Activated T-cell treated with anti-CD3 and anti-CD28 coated beads, Interleukin-2, amount 50 U/mL, for 72 hours (primary cell): ENCODE measurements at places on chromosomes 1 and 21. TPM values are rescaled to one million over a fixed set of nuclear protein-coding genes. Genes with fewer than 3 reads are reported as not detected.

DNA sequence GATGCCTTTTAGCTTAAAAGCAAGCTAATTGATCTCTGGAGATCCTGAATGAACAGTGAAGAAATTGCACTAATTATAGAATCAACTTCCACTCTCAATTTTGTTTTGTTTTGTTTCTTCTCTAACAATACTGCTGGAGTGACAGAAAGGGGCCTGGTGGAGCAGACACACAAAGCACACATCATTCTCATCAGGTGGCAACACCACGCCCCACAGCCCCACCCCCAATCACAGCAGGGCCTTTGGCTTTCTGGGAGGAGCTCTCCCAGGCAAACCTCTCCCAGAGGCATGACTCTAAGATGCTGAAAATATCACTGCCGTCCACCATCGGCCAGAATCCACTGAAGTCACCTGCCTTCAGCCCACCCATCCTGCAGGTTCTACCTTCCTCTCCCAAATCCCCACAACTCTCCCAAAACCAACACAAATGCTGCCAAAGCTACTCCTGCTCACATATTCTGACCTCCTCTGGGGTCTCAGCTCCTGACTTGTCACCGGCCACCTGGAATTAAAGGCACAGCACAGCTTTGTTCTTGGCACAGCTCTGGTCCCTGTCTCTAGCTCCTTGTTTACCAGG, 120.7 kb downstream of the GRIK3 start:
- DNase-seq: no peak

- DNase-seq: no peak
Measured at GRCh38 chr1:233477359-233477758, 136.5 kb upstream of the KCNK1 start.

- DNase-seq: no peak
Measured at GRCh38 chr1:33249422-33249821, 6.9 kb upstream of the ZNF362 start.

DNA sequence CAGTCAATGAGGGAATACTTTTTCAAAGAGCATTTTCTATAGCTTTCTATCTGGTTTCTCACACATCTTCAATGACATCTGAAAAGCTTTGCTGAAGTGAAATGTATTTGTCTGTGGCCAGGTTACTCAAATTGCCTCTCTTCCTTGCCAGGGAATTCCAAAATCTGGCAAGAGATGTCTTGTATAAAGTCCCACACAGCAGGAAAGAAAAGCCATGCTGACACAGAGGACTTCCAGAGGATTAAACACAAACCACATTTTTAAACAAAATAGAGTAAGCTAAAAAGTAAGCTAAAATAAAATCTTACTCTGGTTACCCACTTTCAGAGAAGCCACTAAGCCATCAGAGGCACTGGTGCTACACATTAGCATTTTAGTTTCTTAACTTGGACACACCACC, 93.1 kb upstream of the BCAR3 start:
- DNase-seq: no peak

- DNase-seq: no peak
Measured at GRCh38 chr21:29320031-29320430, 21.3 kb downstream of the BACH1 start.

GRCh38 chr1:241631674-241632073, 8.5 kb downstream of the CHML start:
- no peak for DNase-seq

- DNase-seq: no peak
Measured at GRCh38 chr1:232389744-232390143, 240.2 kb downstream of the SIPA1L2 start.

- no peak for DNase-seq
Measured at GRCh38 chr1:79716447-79716846, 709.9 kb upstream of the ADGRL4 start.

DNA sequence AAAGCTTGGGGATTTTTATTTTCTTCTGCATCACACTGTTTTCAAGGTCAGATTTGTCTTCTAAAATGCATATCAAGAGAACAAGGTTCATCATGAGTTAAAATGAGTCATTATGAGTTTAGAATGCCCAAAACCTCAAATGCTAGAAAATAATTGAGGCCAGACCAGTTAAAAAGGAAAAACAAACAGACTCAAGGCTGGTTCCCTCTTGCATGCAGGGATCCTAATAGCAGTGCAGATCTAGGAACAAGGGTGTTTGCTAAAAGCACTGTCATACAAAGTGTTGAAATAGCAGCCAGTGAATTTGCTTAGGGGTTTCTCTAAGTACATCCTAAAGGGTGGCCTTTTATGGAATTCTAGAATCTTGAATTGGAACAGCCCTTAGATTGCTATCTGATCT, 15.3 kb downstream of the BEND5 start:
- no peak for DNase-seq

DNA sequence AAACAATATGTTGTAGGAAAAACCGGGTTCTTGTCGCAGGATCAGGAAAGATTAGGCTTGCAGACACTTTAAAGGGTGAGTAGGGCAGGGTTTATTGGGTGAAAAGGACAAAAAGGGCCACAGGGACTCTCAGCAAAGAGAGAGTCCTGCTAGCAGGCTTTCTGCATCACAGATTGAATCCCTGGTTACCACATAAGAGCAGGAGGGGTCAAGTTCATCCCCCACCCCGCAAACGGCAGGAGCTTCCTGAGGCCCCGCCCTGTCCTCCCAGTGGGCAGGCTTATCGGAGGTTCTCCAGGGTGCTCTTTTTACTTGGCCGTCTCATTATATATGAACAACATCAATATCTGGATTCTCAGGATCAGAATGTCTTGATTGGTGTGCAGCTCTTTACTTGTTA, 47.7 kb downstream of the SYCP1 start:
- no peak for DNase-seq

DNA sequence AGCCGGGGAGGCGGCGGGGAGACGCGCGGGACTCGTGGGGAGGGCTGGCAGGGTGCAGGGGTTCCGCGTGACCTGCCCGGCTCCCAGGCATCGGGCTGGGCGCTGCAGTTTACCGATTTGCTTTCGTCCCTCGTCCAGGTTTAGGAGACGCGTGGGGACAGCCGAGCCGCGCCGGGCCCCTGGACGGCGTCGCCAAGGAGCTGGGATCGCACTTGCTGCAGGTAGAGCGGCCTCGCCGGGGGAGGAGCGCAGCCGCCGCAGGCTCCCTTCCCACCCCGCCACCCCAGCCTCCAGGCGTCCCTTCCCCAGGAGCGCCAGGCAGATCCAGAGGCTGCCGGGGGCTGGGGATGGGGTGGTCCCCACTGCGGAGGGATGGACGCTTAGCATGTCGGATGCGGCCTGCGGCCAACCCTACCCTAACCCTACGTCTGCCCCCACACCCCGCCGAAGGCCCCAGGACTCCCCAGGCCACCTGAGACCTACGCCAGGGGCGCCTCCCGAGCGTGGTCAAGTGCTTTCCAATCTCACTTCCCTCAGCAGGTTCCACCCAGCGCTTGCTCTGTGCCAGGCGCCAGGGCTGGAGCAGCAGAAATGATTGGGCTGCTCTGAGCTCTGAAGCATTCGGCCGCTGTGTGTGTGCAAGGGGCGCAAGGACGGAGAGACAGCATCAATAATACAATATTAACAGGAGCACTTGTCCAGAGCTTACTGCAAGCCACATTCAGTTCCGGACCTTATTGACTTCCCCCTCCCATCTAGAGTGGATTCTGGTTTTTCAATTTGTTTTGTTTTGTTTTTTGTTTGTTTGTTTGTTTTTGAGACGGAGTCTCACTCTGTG, 10.3 kb downstream of the SIM2 start:
- no peak for DNase-seq

DNA sequence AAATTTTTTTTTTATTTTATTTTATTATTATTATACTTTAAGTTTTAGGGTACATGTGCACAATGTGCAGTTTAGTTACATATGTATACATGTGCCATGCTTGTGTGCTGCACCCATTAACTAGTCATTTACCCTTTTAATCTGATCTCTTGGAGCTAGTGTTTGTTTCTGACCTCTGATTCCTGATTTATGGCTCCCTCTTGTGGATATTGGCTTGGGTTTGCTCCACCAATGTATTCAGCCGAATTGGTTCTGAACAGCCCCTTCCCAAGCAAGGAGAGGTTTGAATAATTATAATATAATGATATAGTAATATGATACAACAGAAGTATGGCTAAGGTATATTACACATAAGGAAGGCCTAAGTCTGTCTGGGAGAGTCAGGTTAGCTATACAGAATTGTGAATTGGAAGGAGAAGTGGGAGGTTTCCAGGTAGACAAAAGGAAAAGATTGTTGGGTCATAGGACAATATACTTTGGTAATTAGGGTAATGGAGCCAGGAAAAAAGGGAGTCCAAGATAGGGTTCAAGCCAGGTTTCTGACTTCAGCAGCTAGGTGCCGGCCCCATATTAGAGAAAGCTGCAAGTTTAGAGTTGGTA, 53.1 kb upstream of the HMCN1 start:
- DNase-seq: peak; percentile 16

- no peak for DNase-seq
Measured at GRCh38 chr1:197486946-197487345, 218.9 kb downstream of the CRB1 start.

DNA sequence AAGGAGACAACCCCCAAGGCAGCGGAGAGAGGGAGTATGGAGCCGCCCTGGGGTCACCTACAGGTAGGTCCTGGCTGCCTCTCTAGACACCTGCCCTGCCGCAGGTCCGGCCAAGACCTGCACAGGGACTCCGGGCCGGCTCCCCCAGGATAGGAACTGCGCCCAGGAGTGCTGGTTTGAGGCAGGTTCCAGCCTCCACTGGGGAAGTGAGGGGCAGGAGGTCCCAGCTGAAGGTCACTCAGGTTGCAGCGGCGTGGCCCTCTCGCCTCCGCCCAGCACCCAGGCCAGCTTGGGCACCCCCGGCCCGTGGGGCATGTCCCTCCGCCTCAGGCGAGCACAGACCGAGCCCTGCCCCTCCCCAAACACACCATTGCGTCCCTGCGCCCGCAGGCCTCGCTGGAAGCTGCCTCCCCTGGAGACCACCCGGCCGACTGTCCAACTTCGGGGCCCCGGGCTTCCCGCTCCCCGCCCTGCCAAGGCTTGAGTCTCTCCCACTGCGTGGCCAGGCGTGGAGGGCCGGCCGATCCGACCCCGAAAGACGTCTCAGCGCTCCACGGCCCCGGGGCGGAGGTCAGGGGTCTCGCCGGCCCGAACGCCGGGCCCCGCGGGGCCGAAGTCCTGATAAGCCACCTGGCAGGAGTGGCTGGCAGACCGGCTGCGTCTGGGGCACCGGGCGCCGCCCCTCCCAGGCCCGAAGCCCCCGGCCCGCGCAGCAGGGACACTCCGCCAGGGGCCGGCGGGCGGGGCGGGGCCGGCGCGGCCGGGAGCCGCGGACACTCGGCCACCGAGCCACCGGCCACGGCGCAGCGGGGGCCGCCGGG, 1.4 kb upstream of the SKI start:
- no peak for DNase-seq

DNA sequence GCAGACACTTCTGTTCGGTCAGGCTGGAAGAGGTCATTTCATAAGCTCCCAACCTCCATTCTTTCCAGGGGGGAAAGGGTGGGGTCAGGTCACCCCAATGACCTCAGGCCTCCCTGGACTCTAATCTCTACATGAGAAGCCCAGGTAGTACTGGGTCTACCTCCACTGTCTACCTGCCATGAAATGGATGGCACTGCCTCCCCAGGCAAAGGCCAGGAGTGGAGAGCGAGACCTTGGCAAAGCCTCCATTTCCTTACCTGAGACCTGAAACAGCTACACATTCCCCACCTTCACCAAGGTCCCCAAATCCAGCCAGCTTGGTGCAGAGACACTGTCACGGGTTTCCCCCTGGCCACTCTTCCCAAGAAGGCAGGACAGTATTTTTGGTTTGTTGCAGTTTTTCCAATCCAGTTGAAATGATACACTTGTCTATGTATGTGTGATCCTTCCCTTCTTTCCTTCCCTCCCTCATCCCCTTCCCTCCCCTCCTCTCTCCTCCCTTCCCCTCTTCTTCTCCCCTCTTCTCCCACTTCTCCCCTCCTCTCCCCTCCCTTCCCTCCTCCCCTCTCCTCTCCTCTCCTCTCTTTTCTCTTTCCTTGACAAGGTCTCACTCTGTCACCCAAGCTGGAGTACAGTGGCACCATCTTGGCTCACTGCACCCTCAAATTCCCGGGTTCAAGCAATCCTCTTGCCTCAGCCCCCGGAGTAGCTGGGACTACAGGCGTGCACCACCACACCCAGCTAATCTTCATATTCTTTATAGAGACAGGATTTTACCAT, 16.1 kb downstream of the BTG2 start:
- no peak for DNase-seq

- no peak for DNase-seq
Measured at GRCh38 chr1:29756498-29756897, 520.2 kb downstream of the PTPRU start.

- DNase-seq: no peak
Measured at GRCh38 chr1:5718831-5719632, 273.2 kb downstream of the NPHP4 start.

- no peak for DNase-seq
Measured at GRCh38 chr1:65260851-65261473, 48.4 kb upstream of the DNAJC6 start.

GRCh38 chr1:241701483-241702295, 49.6 kb downstream of the WDR64 start:
- DNase-seq: no peak

DNA sequence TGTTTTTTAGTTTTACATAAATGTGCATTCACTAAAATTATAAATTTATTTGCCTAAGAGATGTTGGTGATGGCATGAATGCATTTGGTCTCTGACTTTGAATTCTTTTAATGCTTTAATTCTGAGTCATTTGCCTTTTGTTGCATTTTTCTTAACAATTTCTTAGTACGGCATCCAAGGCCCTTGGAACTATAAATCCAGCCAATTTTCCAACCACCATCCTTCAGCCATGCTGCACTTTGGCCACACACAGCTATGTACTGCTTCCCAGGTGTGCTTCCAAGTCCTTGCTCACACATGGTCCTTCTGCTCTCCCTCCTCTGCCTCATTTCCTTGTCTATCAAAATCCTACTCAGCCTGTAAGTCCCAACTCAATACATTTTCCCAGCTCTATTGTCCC, 161.0 kb downstream of the DHRS3 start:
- no peak for DNase-seq

- no peak for DNase-seq
Measured at GRCh38 chr21:37660709-37661108, 255.5 kb downstream of the KCNJ6 start.

DNA sequence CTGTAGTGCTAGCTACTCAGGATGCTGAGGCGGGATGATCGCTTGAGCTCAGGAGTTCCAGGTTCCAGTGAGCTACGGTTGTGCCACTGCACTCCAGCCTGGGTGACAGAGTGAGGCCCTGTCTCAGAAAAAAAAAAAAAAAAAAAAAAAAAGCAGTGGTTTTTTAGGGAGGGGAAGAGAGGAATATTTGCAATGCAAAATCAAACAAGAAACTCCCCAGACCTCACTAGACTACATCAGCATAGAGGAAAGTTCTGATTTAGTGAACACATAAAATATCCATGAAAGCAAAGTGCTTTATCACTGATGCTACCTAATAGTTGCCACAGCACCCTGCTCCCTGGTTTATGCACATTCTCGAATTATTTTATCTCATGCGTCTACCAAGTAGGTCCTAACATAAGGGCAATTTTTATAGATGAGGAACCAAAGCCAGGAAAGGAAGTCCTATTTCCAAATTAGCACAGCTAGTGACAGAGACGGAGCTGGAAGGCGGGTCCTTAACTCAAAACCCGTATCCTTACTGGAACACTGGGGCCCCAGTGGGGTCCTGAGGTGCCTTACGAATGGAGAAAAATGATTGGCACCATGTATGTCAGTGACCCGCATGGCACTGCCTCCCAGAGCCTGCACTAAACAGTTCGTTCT, 50.7 kb upstream of the GPR157 start:
- no peak for DNase-seq

The MEX3A gene
- total RNA-seq: 0.97 TPM

The FHL3 gene
- 34.5 TPM for total RNA-seq

The CCDC27 gene
- total RNA-seq: not detected

The LRIF1 gene
- total RNA-seq: 28.5 TPM

The NRAS gene
- 63.8 TPM for total RNA-seq

The KMO gene
- not detected for total RNA-seq
